Fibroblast of skin of right quadriceps (primary cell): ENCODE measurements at places on chromosomes 4 and X.

DNA sequence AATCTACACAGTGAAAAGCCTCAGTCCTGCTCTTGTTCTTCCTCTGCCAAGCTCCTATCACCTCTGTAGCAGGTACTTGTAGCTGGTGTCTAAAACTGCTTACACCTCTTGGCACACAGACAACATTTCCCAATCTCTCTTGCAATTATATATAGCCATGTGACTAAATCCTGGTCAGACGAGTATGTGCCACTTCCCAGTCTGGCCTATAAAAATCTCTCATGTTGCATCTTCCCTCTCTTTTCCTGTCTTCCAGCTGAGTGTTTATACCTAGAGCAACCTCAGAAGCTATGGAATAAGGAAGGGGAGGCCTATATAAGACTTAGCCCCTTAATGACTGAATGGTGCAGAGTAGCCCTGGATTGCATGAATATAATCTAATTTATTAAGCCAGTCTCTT lies 105.8 kb downstream of the RNF150 start:
- DNase-seq = peak; percentile 73

GRCh38 chrX:49106930-49107329 lies 16.6 kb downstream of the GPKOW start:
- peak; percentile 23 for DNase-seq

DNA sequence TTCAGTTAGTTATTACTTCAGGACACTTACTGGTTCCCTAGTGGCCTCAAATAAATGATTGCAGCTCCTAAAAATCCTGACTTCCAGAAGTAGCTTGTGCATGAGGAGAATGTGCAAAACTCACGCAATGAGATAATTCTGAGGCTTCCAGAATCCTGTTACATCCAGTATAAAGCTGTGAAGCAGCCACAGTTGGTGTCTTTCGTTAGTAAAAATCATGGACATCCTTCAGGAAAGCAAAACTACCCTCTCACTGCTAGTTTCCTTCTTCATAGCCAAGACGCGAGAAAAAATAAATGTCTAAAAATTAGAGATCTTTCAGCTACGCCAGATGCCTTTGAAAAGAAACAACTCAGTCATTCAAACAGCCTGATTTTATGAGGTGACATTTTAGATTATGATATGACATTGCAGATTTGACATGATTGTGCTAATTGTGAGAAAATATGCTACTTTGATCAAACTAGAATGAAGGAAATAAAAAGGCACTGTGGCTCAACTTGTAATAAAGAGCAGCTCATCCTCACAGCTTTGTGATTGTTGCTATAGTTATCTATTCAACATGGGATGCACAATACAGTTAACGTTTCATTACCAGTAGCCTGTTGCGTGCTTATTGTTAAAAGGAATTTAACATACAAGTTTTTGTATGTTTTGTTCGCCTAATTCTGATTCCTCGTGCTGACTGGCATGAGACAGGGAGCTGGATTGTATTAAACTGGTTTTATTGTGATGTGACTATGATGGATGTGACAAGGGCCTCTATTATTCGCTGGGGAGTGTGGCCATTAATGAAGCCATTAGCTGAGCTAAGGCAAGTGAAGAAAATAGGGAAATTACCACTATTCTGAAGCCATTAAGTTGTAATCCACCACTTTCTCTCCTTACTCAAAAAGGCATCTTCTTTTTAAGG lies 40.5 kb downstream of the AFF2 start:
- DNase-seq = no peak

DNA sequence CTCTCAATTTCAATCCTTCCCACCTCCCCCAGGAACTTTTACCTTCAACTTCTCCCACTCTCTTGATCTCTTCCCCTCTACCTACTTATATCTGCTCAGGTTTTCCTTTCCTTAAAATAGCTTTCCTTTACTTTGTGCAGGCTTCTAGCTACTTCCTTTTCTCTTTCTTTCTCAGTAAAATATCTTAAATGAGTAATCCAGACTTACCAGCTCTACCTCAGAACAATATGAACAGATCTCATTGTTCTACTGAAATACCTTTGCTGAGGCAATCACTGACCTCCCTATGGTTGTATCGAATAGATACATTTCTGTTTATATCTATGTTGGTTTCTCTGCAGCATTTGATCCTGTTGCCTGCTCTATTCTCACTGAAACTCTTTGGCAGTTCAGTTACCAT lies 86.7 kb upstream of the WDR44 start:
- DNase-seq = no peak

- DNase-seq = no peak
Measured at GRCh38 chr4:84531689-84532088, 32.6 kb upstream of the NKX6-1 start.

- DNase-seq = no peak
Measured at GRCh38 chrX:123464709-123465108, 268.1 kb downstream of the THOC2 start.

DNA sequence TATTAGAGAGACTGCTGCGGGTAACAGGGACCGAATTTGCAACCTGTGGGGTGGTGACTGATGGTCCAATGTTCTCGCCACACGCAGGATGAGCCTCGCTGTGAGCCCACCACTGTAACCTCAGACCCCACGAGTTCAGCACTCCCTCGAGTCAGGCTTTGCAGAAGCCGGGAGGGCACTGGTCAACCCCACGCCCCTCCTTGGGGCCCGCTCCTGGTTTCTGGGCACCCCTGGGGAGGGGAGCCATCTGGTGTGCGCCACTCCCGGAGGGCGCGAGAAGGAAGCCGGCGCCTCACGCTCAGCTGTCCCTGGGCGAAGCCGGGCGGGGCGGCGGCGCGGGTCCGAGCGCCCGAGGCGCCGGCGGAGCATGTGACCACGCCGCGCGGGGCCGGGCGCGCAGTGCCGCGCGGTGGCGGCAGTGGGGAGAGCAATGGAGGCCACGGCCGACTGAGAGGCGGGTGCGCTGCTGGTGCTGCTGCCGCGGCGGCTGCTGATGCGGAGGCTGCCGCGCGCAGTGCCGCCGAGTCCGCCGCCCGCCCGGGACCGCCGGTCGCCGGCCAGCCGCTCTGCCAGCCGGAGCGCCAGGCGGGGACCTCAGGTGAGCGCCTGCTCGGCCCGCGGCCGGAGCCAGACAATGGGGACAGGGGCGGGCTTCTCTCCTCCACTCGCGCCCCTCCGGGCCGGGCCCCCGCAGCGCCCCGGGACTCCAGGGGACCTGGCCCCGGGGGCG lies 100.1 kb downstream of the CEP135 start:
- DNase-seq = peak; percentile 64

GRCh38 chr4:97496298-97496873 lies 646.9 kb downstream of the STPG2 start:
- no peak for DNase-seq

DNA sequence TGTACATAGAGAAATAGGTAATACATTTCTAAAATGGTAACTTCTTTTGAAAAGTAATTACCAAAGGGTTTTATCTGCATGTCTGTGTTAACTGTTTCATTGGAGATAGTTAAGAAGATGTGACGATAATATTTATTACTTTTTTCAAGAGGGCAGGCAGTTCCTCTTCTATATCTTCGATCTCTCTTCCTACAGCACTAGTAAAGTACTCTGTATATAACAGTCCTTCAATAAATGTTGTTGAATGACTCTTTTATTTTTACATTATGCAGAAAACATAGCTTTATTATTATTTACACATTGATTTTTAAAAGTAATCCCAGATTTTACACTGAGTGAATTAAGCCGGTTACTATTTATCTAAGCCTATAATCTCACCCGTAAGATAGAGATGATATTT lies 51.8 kb downstream of the TMPRSS11E start:
- no peak for DNase-seq

DNA sequence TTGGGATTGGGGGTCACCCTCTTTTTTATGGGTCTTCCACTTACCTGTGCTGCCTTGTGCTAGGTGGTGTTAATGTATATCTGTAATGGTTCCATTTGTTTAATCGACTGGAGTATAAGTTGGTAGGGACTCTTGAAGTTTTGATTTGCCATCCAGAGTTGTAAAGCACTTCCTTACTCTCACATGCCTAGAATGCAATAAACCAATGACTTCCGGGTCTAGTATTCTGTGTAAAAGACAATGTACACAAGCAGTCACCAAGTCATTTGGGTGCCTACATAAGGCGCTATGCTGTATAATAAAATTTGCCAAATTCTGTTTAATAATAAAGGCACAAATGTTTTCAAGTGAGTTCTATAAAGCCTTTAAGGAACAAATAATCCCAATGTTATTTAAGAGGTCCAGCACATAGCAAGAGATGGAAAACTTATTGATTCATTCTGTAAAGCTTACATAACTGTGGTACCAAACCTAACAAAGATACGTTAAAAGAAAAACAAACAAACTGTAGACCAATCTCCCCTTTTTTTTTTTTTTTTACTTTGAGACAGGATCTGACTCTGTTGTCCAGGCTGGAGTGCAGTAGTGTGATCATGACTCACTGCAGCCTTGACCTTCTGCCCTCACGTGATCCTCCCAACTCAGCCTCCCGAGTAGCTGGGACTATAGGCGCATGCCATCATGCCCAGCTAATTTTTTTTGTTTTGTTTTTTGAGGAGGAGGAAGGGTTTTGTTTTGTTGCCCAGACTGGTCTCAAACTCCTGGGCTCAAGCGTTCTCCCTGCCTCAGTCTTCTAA lies 41.5 kb upstream of the HPRT1 start:
- DNase-seq = no peak

DNA sequence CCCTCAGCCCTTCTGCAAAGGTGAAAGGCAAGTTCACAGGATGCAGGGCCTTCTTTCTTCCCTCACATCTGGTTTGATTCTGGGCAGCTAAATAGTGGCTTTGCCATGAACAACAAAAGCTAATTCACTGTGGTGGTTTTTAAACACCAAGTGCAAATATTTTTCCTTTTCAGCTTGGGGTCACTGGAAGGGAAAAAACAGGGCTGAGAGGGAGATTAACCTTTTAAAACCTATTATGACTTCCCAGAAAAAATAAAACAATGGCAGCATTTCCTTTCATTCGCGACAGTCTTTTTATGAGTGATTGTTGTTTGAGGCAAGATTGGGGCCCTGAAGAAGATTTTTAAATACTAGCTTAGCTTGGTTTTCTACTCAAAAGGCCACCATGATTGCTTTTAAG lies 103.7 kb upstream of the SCML1 start:
- DNase-seq = no peak

DNA sequence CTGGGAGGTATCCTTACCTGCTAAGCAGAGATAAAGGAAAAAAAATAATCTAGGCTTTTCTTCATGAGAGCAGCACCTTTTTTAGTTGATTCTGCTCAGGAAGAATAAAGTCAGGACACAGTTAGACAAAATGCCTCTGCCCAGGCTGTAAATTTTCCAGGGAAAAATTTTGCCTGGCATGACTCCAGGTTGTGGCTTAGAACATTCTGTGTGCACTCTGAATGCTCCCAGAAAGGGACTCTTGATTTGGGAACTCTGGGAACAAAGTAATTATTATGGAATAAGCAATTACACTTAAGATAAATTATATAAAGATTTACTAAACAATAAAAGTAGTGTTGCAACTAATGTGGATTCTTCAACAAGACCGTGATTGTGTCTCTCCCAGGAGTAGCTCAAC lies 826.2 kb upstream of the TENM3 start:
- no peak for DNase-seq

GRCh38 chr4:173418639-173419038 lies 19.7 kb upstream of the SCRG1 start:
- no peak for DNase-seq

DNA sequence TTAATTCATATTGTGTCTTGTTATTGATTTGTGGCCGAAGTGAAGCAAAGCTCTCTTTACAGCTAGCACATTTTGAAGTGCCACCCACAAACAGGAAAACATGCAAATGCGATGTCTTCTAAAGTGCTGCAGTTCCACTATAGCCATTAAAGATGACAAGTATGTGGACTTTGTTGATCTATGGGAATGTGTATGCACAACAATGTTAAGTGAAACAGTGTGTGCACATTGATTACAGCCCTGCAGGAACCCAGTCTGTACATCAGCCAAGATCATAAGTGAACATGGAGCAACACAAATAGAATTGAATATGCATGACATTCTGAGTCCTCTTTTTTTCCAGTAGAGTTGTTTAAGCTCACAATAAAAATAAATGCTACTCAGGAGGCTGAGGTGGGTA lies 43.0 kb downstream of the TFDP3 start:
- no peak for DNase-seq

DNA sequence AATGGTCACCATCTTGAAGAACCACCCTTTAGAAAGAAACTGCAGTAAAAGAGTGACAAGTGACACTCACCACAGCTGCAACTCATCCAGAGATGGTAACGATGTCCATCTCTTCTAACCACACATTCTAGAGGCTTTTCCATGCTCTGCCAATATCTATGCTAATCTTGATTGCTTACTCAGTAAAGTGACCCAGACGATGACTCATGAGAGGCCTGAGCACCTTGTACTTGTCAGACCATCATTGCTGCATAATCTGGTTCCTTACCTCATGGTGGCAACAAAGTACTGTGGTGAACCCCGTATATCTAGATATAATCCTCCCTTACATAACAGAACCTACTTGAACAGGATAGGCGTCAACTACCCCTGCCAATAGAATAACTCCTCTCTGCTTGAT lies 75.6 kb downstream of the CCNG2 start:
- no peak for DNase-seq

GRCh38 chr4:182240161-182241130 lies 2.8 kb upstream of the TENM3 start:
- DNase-seq = peak; percentile 97

- DNase-seq = no peak
Measured at GRCh38 chrX:148385471-148385870, 114.9 kb upstream of the AFF2 start.

DNA sequence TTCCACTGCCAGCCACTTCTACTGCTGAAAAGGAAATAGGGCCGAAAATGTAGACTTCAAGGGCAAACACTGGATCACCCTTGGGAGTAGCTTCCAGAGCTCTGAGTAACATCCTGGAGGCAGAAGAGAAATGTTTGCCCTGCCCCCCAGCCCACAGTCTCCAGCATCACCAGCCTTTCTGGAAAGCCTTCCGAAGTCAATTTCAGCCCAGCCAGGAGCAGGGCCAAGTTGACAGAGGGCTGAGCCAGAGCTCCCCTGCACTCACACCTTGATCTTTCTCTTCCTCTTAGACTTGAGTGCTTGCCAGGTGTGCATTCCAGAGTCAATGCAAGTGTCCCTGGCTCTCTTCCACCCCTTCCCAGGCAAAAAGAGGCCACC lies 35.2 kb downstream of the SLC25A5 start:
- peak; percentile 91 for DNase-seq

GRCh38 chr4:127505203-127505602 lies 127.6 kb upstream of the INTU start:
- peak; percentile 91 for DNase-seq

DNA sequence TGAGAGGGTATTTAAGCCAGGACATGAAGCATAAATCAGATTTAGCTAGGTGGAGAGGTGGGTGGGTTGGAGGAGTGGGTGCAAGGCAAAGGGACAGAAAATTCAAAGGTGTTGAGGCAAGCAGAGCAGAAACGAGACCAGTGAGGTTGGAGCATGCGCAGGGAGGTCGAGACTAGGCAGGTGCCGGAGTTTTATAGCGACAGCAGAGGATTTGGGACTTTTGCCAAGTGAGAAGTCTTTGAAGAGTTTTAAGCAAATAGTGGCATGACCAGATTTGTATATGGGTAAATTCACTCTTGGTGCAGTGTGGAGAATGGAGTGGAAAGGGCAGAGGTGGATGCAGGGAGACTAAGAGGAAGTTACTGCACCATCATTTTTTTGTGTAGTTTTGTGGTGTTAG lies 107.0 kb upstream of the TLR2 start:
- DNase-seq = no peak

- DNase-seq = peak; percentile 15
Measured at GRCh38 chr4:120720354-120720934, 202.1 kb downstream of the PRDM5 start.

- no peak for DNase-seq
Measured at GRCh38 chr4:140595065-140595464, 26.3 kb upstream of the UCP1 start.

GRCh38 chr4:81466841-81467671 lies 4.7 kb downstream of the RASGEF1B start:
- peak; percentile 75 for DNase-seq

- DNase-seq = no peak
Measured at GRCh38 chrX:110448459-110448858, 89.8 kb downstream of the RTL9 start.
